Fibroblast of the aortic adventitia (primary cell): ENCODE measurements at places on chromosomes 12 and 14. TPM values are rescaled to one million over a fixed set of nuclear protein-coding genes. Genes with fewer than 3 reads are reported as not detected.

TAPBPL gene
- 8.9 and 19.7 TPM in 2 replicates for total RNA-seq

WSCD2 gene
- not detected in 2 replicates for total RNA-seq

MYH6 gene
- total RNA-seq, result not detected in 2 replicates

PPP1CC gene
- total RNA-seq, result 130 and 213 TPM in 2 replicates

PTPN21 gene
- 10.3 and 16.2 TPM in 2 replicates for total RNA-seq

CPNE6 gene
- not detected in 2 replicates for total RNA-seq

FAM181A gene
- total RNA-seq, result not detected in 2 replicates

GPR132 gene
- total RNA-seq, result 0.09 and 0.16 TPM in 2 replicates

MSRB3 gene
- 36.8 and 55.1 TPM in 2 replicates for total RNA-seq

UBE3B gene
- 28.1 and 43.0 TPM in 2 replicates for total RNA-seq

RIN3 gene
- 5.7 and 7.2 TPM in 2 replicates for total RNA-seq

BBOF1 gene
- 9.8 and 13.2 TPM in 2 replicates for total RNA-seq

SNX6 gene
- total RNA-seq, result 252 and 258 TPM in 2 replicates

MGP gene
- 223 and 529 TPM in 2 replicates for total RNA-seq

HOTAIR gene
- total RNA-seq, result not detected in 2 replicates

GPR84 gene
- total RNA-seq, result not detected in 2 replicates

PTPRB gene
- 3.6 and 5.6 TPM in 2 replicates for total RNA-seq
